ENCODE measurements at places on chromosomes 5 and 9. TPM values are rescaled to one million over a fixed set of nuclear protein-coding genes. Genes with fewer than 3 reads are reported as not detected.

- H3K4me3 ChIP-seq = no peak overlapping the region
- no peak for DNase-seq
- peaks cover 8% of the 10 kb centered on the region for H3K4me1 ChIP-seq
- peaks cover 4% of the 10 kb centered on the region for H3K27me3 ChIP-seq
- H3K27ac ChIP-seq = no peak overlapping the region
These were observed 70.6 kb downstream of the TENT4A start for GRCh38 chr5:6783787-6784186.

DNA sequence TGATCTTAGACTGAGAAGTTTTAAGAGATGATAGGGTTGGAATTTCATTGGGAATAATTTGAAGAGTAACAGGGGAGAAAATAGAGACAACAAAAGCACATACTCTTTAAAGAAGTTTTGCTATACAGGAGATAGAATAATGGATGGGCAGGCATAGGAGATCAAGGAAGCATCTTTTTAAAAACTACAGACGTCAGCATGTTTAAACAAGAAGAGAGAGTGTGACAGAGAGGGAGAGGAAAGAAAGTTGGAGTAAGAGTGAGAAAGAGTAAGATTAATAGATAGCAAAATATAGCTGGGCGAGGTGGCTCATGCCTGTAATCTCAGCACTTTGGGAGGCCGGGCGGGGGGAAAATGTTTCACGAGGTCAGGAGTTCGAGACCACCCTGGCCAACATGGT lies 5.3 kb upstream of the LVRN start:
- no peak for DNase-seq
- peaks cover 32% of the 10 kb centered on the region for H3K27me3 ChIP-seq
- no peaks in the 10 kb centered on the region for H3K36me3 ChIP-seq
- H3K27ac ChIP-seq = no peak overlapping the region
- peaks cover 5% of the 10 kb centered on the region for H3K4me1 ChIP-seq

GRCh38 chr5:129563585-129563984 lies 103.5 kb downstream of the ADAMTS19 start:
- no peaks in the 10 kb centered on the region for H3K27me3 ChIP-seq
- DNase-seq = no peak
- H3K27ac ChIP-seq = no peak overlapping the region
- H3K36me3 ChIP-seq = no peaks in the 10 kb centered on the region
- no peak overlapping the region for H3K4me3 ChIP-seq

GRCh38 chr5:55856516-55857246 lies 5.5 kb downstream of the IL31RA start:
- H3K4me3 ChIP-seq = no peak overlapping the region
- peak; percentile 30 for DNase-seq
- no peaks in the 10 kb centered on the region for H3K27me3 ChIP-seq
- peaks cover 23% of the 10 kb centered on the region for H3K4me1 ChIP-seq

- no peak for DNase-seq
- H3K27ac ChIP-seq = no peak overlapping the region
- no peaks in the 10 kb centered on the region for H3K36me3 ChIP-seq
- H3K27me3 ChIP-seq = no peaks in the 10 kb centered on the region
- H3K4me1 ChIP-seq = peaks cover 6% of the 10 kb centered on the region
These were observed 7.0 kb upstream of the CD74 start for GRCh38 chr5:150419630-150420270.

GRCh38 chr5:140868721-140869554 lies at the start of gene PCDHA11:
TSS of gene PCDHA11 (plus strand) at chr5:140868957. CDS start at chr5:140869104, 147 bp downstream.
- peaks cover 2% of the 10 kb centered on the region for H3K36me3 ChIP-seq
- no peak within 1 kb of the TSS for H3K4me3 ChIP-seq
- no peaks in the 10 kb centered on the region for H3K4me1 ChIP-seq
- no peak within 1 kb of the TSS for H3K27ac ChIP-seq
- peaks cover 15% of the 10 kb centered on the region for H3K27me3 ChIP-seq

DNA sequence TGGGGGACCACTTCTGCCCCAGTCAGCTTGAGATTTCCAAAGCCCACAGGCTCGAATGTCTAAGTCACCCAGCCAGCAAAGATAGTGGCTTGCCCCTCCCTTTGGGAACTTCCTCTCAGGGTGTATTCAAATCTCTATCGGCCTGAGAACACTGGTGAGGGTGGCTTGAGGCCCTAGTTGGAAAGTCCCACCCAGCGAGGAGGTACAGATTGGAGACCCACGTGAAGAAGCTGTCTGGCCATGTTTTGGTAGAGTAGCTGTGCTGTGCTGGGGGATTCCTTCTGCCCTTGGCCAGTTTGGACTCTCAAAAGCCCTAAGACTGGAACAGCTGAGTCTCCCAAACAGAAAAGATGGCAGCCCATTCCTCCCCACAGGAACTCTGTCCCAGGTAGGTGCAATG lies 172.7 kb upstream of the RIOK2 start:
- H3K36me3 ChIP-seq = peaks cover 1% of the 10 kb centered on the region

- H3K4me1 ChIP-seq = no peaks in the 10 kb centered on the region
- H3K27ac ChIP-seq = no peak overlapping the region
- H3K27me3 ChIP-seq = no peaks in the 10 kb centered on the region
- no peak overlapping the region for H3K4me3 ChIP-seq
These were observed 367.1 kb upstream of the IZUMO3 start for GRCh38 chr9:24912767-24913166.

GRCh38 chr9:89701221-89701798 lies 96.5 kb downstream of the GADD45G start:
- H3K36me3 ChIP-seq = no peaks in the 10 kb centered on the region
- H3K4me1 ChIP-seq = peaks cover 47% of the 10 kb centered on the region
- H3K27ac ChIP-seq = peak overlapping the region; percentile 93
- H3K27me3 ChIP-seq = no peaks in the 10 kb centered on the region
- DNase-seq = peak; percentile 94

DNA sequence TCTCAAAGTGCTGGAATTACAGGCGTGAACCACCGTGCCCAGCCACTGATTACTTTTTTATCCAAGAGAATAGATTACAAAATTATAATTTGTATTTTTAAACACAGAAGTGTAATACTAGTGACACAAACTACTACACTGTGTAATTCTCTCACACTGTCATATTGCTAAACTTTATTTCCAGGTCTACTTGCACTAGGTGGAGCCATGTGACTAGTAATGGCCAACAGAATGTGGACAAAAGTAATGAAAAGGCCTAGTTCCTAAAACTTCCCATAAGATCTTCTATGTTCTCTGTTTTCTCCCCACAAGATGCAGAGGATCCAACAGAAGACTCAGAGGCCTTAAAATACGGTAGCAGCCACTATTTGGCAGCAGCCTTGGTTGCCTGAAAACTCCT lies 27.3 kb downstream of the NADK2 start:
- H3K4me1 ChIP-seq = no peaks in the 10 kb centered on the region
- H3K36me3 ChIP-seq = peaks cover 23% of the 10 kb centered on the region
- no peak overlapping the region for H3K27ac ChIP-seq
- H3K4me3 ChIP-seq = no peak overlapping the region
- DNase-seq = no peak

- H3K36me3 ChIP-seq = no peaks in the 10 kb centered on the region
- no peaks in the 10 kb centered on the region for H3K27me3 ChIP-seq
- peak overlapping the region; percentile 66 for H3K4me3 ChIP-seq
- peak overlapping the region; percentile 14 for H3K27ac ChIP-seq
These were observed 727 bp upstream of the GLIPR2 start for GRCh38 chr9:36135741-36136271.

GRCh38 chr5:171149772-171150171 lies 159.3 kb upstream of the TLX3 start:
- H3K27ac ChIP-seq = no peak overlapping the region
- H3K27me3 ChIP-seq = peaks cover 4% of the 10 kb centered on the region
- H3K4me1 ChIP-seq = no peaks in the 10 kb centered on the region
- DNase-seq = no peak
- no peak overlapping the region for H3K4me3 ChIP-seq

- H3K27me3 ChIP-seq = no peaks in the 10 kb centered on the region
- H3K4me1 ChIP-seq = peaks cover 18% of the 10 kb centered on the region
- no peak overlapping the region for H3K4me3 ChIP-seq
- DNase-seq = no peak
- peak overlapping the region; percentile 20 for H3K27ac ChIP-seq
These were observed 6.0 kb downstream of the CDC26 start for GRCh38 chr9:113269355-113269754.

GRCh38 chr5:82004511-82004910 lies 32.7 kb downstream of the ATG10 start:
- no peaks in the 10 kb centered on the region for H3K4me1 ChIP-seq
- DNase-seq = no peak
- H3K36me3 ChIP-seq = peaks cover 8% of the 10 kb centered on the region
- no peak overlapping the region for H3K4me3 ChIP-seq
- no peak overlapping the region for H3K27ac ChIP-seq
- H3K27me3 ChIP-seq = no peaks in the 10 kb centered on the region

The MARCOL gene
- total RNA-seq = not detected

The NMUR2 gene
- total RNA-seq = not detected

The INSL4 gene
- not detected for total RNA-seq

The IL3 gene
- 0.98 TPM for total RNA-seq

The PCDHA13 gene
- not detected for total RNA-seq

Measured in activated CD8-positive, alpha-beta T cell treated with anti-CD3 and anti-CD28 coated beads for 36 hours (primary cell).